ENCODE measurements at places on chromosomes 6 and 20. TPM values are rescaled to one million over a fixed set of nuclear protein-coding genes. Genes with fewer than 3 reads are reported as not detected.

DNA sequence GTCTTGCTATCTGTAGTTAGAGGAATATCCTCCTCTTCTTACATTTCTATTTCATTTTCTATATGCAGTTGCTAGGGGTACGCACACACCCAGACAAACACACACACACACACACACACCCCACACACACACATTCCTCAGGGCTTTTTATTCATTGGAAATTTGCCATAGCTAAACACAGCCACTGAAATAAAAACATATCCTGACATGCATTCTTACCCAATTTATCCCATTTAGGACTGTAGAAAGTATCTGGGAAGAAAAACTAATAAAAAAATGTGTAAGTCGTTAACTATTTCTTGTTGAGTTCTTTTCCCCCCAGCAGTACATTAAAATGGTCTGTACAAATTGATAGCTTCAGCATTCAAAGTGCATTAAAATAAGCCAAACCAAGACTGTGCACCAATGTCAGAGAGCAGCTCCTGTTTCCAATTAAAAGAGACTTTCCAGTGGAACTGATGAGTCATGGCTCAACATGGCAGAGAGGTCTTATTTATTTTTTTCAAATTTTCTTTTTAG is 357.9 kb upstream of the AGPAT4 start:
- no peaks in the 10 kb centered on the region for H3K27me3 ChIP-seq
- no peak overlapping the region for H3K27ac ChIP-seq
- no peak overlapping the region for H3K4me3 ChIP-seq
- DNase-seq = no peak
- no peaks in the 10 kb centered on the region for H3K4me1 ChIP-seq

- H3K4me1 ChIP-seq = peaks cover 2% of the 10 kb centered on the region
- no peaks in the 10 kb centered on the region for H3K36me3 ChIP-seq
- DNase-seq = peak; percentile 84
- no peak overlapping the region for H3K4me3 ChIP-seq
Observed at GRCh38 chr6:56387621-56388414, 140.4 kb upstream of the COL21A1 start.

DNA sequence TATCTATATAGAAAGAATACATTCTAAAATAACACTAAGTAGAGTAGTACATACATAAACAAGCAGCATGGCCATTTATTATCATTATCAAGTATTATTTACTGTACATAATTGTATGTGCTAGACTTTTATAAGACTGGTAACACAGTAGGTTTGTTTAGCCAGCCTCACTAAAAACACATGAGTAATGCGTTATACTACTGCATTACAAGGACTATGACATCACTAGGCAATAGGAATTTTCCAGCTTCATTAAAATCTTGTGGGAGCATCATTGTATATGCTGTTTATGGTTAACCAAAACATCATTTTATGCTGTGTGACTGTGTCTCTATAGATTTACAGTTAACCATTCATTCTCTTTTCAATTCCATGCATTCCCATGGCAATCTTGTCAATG is 131.7 kb upstream of the HDGFL1 start:
- H3K4me3 ChIP-seq = no peak overlapping the region
- H3K36me3 ChIP-seq = no peaks in the 10 kb centered on the region
- H3K27me3 ChIP-seq = no peaks in the 10 kb centered on the region
- no peak for DNase-seq

DNA sequence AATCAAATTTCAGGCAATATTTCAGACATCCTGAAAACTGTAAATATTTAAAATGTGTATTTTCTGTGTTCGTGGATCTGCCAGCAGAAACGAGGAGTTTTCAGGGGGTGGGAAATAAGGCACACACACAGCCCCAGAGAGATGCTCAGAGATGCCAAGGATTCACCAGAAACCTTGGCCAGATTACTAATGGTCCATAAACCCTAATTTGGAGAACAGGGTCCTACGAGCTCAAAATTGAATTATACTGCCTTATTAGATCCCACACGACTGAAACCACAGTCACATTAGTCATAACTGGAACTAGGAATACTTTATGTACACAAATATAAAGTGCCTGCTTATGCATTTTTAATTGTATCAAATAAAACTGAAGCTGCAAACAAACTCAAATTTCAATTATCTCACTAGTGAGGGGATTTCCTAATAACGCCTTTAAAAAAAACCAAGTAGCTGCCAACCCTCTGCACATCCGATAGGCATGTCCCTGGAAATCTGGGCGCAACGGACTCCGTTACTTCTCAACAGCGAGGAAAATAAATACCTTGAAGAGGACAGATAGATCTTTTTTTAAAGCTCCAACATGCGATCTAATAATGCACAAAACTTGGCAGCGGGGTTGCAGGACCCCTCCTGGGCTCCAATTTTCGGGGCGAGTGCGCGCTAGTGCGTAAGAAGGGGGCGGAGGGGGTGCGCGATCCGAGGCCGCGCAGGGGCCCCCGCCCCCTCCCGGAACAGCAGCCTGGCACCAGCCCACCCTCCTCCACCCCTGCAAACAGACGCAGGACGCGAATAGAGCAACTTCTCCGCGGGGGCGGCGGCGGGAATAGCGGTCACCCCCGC is 897 bp downstream of the CHD6 start:
- H3K36me3 ChIP-seq = no peaks in the 10 kb centered on the region
- DNase-seq = peak; percentile 15
- H3K27ac ChIP-seq = peak overlapping the region; percentile 38
- peak overlapping the region; percentile 77 for H3K4me3 ChIP-seq

GRCh38 chr20:34213213-34213612 is 28.0 kb upstream of the ASIP start:
- no peak overlapping the region for H3K27ac ChIP-seq
- H3K36me3 ChIP-seq = no peaks in the 10 kb centered on the region
- no peak for DNase-seq
- no peaks in the 10 kb centered on the region for H3K4me1 ChIP-seq
- no peaks in the 10 kb centered on the region for H3K27me3 ChIP-seq
- H3K4me3 ChIP-seq = no peak overlapping the region

DNA sequence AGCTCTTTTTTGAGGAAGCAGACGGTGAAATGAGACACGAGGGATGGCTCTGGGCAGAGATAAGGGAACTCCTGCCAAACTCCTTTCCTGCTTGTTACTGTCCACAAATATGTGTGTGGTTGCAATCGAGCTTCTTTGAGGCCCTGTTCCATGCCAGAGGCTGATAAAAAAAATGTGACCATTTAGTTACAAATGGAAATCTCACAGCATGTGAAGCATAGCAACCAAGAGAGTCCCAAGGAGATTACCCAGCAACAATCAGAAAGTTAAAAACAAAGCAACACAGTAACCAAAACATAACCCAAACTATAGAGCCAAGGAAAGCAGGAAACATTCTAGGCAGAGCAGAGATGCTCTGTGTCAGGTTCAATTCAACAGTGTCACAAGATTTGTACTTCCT is 35.4 kb upstream of the HMGN3 start:
- H3K4me1 ChIP-seq = no peaks in the 10 kb centered on the region
- H3K27ac ChIP-seq = no peak overlapping the region
- DNase-seq = peak; percentile 18
- no peaks in the 10 kb centered on the region for H3K36me3 ChIP-seq

- H3K4me3 ChIP-seq = no peak overlapping the region
- no peaks in the 10 kb centered on the region for H3K4me1 ChIP-seq
- no peak overlapping the region for H3K27ac ChIP-seq
- H3K27me3 ChIP-seq = no peaks in the 10 kb centered on the region
- no peaks in the 10 kb centered on the region for H3K36me3 ChIP-seq
Observed at GRCh38 chr6:123276546-123276980, 280.5 kb downstream of the CLVS2 start.

GRCh38 chr20:51906679-51907078 is 104.4 kb upstream of the SALL4 start:
- H3K27me3 ChIP-seq = no peaks in the 10 kb centered on the region
- DNase-seq = no peak
- H3K36me3 ChIP-seq = no peaks in the 10 kb centered on the region
- peaks cover 5% of the 10 kb centered on the region for H3K4me1 ChIP-seq
- no peak overlapping the region for H3K4me3 ChIP-seq

The TRDN gene
- polyA plus RNA-seq = 0.01 TPM

DNA sequence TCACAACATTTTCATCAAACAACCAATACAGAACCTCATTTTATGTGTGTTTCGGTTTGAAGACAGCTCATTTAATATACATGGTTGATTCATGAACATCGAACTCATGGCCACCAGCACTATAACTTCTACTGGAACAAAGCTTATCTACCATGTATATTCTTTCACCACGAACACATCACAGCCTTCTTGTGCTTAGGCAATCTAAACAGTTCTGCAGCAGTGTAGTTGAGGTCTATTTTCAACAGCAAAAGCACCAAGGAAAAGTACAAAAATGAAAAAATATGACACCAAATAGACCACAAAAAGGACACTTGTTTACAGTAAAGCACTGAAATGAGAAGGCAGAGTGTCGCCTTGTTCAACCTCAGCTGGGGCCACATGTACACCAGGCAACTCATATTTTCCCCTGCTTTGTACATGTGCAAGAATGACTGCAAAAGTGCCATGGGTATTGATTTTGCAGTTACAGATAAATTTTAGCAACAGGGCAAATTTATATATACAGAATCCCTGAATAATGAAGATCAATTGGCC is 25.8 kb upstream of the KCNK5 start:
- no peak overlapping the region for H3K4me3 ChIP-seq
- no peaks in the 10 kb centered on the region for H3K4me1 ChIP-seq
- H3K36me3 ChIP-seq = no peaks in the 10 kb centered on the region
- no peak overlapping the region for H3K27ac ChIP-seq

- no peaks in the 10 kb centered on the region for H3K27me3 ChIP-seq
- H3K4me1 ChIP-seq = no peaks in the 10 kb centered on the region
- DNase-seq = no peak
- H3K36me3 ChIP-seq = no peaks in the 10 kb centered on the region
- no peak overlapping the region for H3K4me3 ChIP-seq
Observed at GRCh38 chr20:53316206-53316937, 277.3 kb downstream of the ZNF217 start.

- H3K27me3 ChIP-seq = no peaks in the 10 kb centered on the region
- H3K4me3 ChIP-seq = no peak overlapping the region
- H3K36me3 ChIP-seq = no peaks in the 10 kb centered on the region
- H3K27ac ChIP-seq = no peak overlapping the region
Observed at GRCh38 chr20:57034001-57034400, 232.4 kb downstream of the BMP7 start.

The OPN5 gene
- not detected for polyA plus RNA-seq

DNA sequence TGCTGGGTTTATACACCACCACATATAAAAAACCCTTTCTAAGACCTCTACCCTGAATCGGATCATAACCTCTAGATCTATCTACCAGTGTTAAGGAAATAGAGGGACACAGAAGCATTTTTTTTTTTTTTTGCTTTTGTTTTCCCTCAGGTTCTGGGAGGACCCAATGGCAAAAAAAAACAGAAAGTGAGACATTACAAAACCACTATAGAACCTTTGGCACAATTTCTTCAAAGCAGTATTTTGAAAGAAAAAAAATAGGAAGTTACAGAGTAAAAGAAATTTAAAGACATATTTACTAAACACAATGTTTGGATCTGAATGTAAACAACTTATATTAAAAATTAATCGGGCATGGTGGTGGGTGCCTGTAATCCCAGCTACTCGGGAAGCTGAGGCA is 1258.7 kb upstream of the GJE1 start:
- no peaks in the 10 kb centered on the region for H3K36me3 ChIP-seq
- no peaks in the 10 kb centered on the region for H3K4me1 ChIP-seq
- no peak overlapping the region for H3K4me3 ChIP-seq
- DNase-seq = no peak

The TINAG gene
- polyA plus RNA-seq = 13.6 TPM

The MLN gene
- 16.4 TPM for polyA plus RNA-seq

DNA sequence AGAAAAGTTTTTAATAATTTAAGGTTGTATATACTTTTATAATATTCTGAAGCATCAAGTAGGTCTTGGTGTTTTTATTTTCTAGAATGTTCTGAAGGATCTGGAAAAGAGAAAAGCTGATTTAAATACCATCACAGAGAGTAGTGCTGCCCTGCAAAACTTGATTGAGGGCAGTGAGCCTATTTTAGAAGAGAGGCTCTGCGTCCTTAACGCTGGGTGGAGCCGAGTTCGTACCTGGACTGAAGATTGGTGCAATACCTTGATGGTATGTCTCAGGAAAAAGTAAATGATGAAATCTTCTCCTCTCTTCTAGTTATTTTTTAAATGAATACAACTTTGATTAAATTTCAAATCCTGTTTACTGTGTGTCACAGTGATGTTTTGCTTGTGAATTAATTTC is 225.7 kb downstream of the UTRN start:
- H3K27ac ChIP-seq = no peak overlapping the region
- H3K36me3 ChIP-seq = peaks cover 26% of the 10 kb centered on the region
- H3K4me3 ChIP-seq = no peak overlapping the region
- no peaks in the 10 kb centered on the region for H3K4me1 ChIP-seq
- H3K27me3 ChIP-seq = no peaks in the 10 kb centered on the region

DNA sequence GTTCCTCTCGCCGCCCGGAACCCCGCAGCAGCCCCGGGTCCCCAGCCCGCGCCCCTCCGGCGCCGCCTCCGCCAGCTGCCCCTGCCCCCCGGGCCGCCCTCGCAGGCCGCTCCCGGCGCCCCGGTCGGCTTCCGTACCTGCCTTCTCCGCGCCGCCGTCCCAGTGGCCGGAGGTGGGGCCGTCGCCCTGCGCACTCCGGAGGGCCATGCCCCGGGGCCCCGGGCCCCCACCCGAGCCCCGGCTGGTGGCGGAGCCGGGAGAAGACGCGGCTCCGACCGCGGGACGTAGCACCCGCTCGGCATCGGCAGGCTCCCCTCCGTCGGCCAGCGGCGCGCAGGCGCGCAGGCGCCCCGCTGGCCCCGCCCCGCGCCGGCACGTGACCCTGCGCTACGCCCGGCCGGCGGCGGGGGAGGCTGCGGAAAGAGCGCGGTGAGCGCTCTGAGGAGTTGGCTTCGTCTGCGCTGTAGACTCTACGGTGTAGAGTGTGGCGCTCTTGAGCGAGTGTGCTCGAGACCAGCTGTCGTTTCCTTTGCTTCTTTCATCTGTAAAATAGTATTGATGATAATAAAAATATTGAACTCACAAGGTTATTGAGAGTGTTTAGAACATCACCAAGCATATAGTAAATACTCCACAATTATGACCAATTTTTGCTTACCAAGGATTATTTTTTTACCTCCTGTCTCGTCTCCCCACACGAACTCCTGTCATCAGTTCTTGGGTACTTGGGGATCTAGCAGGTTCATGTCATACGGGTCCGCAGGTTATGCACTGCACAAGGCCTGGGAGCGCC is at the start of gene TBC1D20:
Gene TBC1D20, minus strand, starts transcription at position 335 of the 793 bp plus-strand sequence. Its CDS starts 128 bp downstream, at position 207.
- H3K27me3 ChIP-seq = no peaks in the 10 kb centered on the region
- DNase-seq = peak; percentile 89
- H3K36me3 ChIP-seq = peaks cover 7% of the 10 kb centered on the region
- H3K4me3 ChIP-seq = peak within 1 kb of the TSS; percentile 64
- H3K4me1 ChIP-seq = peaks cover 8% of the 10 kb centered on the region
